ENCODE measurements at places on chromosomes 6 and 20. TPM values are rescaled to one million over a fixed set of nuclear protein-coding genes. Genes with fewer than 3 reads are reported as not detected.

Gene CD93
- polyA plus RNA-seq, result 0.01 TPM

Gene C20orf204
- 0.02 TPM for polyA plus RNA-seq

Gene OPRM1
- polyA plus RNA-seq, result not detected

Gene MDFI
- polyA plus RNA-seq, result not detected

Gene LPA
- not detected for polyA plus RNA-seq

Gene COL12A1
- 1,075 TPM for polyA plus RNA-seq

Gene FOXF2
- 42.5 TPM for polyA plus RNA-seq

Gene ARFGEF3
- polyA plus RNA-seq, result 0.14 TPM
